Brain (organoid and tissue), 16 donors: ENCODE measurements at places on chromosomes 7 and 10.

DNA sequence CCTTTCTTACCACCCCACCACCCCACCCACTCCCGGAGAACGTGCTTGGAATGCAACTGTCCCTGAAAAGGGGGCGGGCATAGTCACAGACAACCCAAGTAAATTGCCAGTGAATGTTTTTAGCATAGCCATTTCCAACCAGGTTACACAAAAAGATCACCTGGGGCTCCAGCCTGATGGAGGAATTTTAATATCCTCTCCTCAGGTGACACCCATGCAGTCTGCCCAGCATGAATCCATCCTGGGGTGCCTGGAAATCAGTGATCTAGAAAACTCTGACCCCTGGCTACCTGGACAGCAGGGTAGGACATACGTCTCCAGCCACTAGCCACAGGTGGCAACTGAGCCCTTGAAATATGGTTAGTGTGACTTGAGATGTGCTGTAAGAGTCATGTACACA, 61.1 kb downstream of the SORBS1 start:
- DNase-seq: no peak

GRCh38 chr10:17375936-17376584, 78.3 kb downstream of the ST8SIA6 start:
- no peak for DNase-seq

- DNase-seq: no peak
Measured at GRCh38 chr7:94239661-94240234, 154.9 kb upstream of the COL1A2 start.

GRCh38 chr7:112744818-112745217, 45.4 kb downstream of the TMEM168 start:
- DNase-seq: no peak

- DNase-seq: no peak
Measured at GRCh38 chr10:109998513-109998912, 9.3 kb upstream of the ADD3 start.

GRCh38 chr7:25244254-25245033, 16.2 kb upstream of the NPVF start:
- no peak for DNase-seq

GRCh38 chr7:120837599-120837998, 20.3 kb downstream of the TSPAN12 start:
- no peak for DNase-seq

- DNase-seq: no peak
Measured at GRCh38 chr7:91239171-91239604, 25.0 kb upstream of the FZD1 start.

- DNase-seq: peak; percentile 53
Measured at GRCh38 chr10:112950714-112951358, 789 bp downstream of the TCF7L2 start.

GRCh38 chr10:34638406-34639054, 176.6 kb downstream of the PARD3 start:
- peak; percentile 94 for DNase-seq

- peak; percentile 58 for DNase-seq
Measured at GRCh38 chr10:58641095-58641531, 128.4 kb downstream of the BICC1 start.

GRCh38 chr10:126611303-126611702, 59.2 kb downstream of the C10orf90 start:
- DNase-seq: no peak

- DNase-seq: no peak
Measured at GRCh38 chr7:91228327-91228726, 35.9 kb upstream of the FZD1 start.
